ENCODE measurements at places on chromosomes 16 and 17. TPM values are rescaled to one million over a fixed set of nuclear protein-coding genes. Genes with fewer than 3 reads are reported as not detected.

The HAS3 gene
- 0.23 TPM for total RNA-seq

DNA sequence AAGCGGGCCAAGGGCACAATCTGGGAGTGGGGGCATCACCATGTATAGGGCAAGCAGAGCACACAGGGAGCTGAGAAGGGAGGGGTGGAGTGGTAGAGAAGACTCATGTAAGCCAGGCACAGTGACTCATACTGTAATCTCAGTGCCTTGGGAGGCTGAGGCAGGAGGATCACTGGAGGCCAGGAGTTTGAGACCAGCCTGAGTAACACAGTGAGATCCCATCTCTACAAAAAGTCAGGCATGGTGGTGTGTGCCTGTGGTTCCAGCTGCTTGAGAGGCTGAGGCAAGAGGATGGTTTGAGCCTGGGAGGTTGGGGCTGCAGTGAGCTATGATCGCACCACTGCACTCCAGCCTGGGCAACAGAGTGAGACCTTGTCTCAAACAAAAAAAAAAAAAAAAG, 40.8 kb downstream of the ARHGAP27 start:
- no peak for DNase-seq

GRCh38 chr16:10517868-10518267, 62.5 kb downstream of the EMP2 start:
- DNase-seq = no peak

DNA sequence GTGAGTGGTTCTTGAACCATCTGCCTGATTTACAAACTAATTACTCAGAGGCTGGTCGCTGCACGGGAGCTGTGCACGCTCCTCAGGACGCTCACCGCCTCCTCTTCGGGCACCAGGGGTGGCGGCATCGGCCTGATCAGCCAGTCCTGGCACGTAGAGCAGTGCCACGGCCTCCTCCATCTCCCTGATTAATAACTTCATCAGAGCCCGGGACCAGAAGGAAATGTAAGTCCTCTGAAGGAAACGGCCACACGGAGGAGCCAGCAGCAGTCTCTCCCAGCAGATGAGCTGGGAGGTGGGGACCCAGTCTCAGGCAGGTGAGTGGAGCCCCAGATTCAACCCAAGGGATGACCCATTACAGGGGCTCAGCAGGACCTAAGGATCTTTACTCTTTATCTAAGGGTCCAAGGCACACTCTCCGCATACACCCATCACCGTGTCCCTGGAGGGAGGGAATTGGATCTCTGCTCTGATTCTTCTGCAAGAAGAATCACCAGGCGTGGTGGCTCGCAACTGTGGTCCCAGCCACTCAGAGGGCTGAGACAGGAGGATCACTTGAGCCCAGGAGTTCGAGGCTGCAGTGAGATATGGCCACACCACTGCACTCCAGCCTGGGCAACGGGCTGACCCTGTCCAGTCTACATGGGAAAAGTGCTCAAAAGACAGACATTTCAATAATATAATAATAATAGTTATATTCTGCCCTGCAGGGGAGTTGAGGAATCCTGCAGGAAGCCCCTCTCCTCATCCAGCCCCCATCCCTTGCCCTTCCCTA, 366.5 kb downstream of the SEC14L1 start:
- no peak for DNase-seq

DNA sequence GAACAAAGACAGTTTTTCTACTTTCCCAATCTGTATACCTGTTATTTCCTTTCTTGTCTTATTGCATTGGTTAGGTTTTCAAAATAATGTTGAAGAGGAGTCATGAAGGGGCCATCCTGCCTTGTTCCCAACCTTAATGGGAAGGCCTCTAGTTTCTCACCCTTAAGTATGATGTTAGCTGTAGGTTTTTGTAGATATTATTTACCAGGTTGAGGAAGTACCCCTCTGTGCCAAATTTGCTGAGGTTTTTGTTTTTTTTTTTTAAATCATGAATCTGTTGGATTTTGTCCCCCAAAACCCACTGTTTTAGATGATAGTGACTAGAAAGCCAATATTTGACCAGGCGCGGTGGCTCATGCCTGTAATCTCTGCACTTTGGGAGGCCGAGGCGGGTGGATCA, 36.4 kb downstream of the VMP1 start:
- no peak for DNase-seq

DNA sequence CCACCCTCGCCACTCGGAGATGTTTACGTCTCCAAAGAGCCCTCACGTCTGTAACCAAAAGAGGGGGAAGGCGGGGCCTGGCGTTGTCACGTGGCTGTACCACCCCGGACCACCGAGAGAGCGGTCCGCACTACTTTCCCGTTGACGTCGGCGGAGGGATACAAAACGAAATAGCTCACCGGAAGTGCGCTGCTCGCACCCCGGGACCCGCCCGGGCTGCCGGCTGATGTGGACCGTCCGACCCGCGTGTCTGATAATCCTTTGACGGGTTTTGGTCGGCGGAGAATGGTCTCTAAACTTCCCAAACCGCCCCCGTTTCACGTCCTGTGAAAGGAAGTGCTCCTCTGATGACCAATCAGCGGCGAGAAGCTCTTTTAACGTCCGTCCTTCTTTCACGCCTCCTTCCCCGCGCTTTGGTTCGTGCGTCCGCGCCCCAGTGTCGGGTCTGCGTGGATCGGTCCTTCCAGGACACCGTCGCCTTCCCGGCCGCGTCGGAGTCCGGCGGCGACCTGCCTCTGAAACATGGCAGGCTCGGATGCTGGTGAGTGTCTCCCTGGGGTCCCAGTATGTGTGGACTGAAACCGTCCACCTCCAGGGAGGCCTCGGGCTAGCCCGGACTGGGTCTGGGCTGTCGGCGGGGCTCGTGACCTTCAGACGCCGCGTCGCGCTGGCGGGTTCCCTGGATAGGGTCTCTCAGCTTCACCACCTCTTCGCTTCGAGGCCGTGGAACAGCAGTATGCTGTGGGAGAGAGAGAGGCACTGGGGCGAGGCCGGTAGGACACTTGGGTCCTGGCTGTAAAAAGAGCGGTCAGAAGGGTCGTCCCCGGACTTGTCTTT, at the start of gene CEP95:
Gene CEP95, plus strand, starts transcription at position 402 of the 837 bp plus-strand sequence. Its CDS starts 121 bp downstream, at position 523.
- DNase-seq = peak; percentile 97

DNA sequence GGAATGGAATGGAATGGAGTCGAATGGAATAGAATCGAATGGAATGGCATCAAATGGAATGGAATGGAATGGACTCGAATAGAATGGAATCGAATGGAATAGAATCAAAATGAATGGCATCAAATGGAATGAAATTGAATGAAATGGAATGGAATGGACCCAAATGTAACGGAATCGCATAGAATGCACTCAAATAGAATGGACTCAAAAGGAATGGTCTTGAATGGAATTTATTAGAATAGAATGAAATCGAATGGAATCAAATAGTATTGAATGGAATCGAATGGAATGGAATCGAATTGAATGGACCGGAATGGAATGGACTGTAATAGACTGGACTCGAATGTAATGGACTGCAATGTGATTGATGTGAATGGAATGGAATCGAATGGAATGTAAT, 501.4 kb upstream of the WSB1 start:
- DNase-seq = peak; percentile 2

GRCh38 chr16:81237282-81237681, 1.2 kb upstream of the BCO1 start:
- no peak for DNase-seq

GRCh38 chr16:27238591-27238990, 30.0 kb downstream of the NSMCE1 start:
- DNase-seq = no peak

- no peak for DNase-seq
Measured at GRCh38 chr16:88882358-88883030, 16.0 kb upstream of the PABPN1L start.

- no peak for DNase-seq
Measured at GRCh38 chr17:36765436-36766043, 164.2 kb downstream of the MRM1 start.

GRCh38 chr17:46023783-46024388, 24.8 kb downstream of the STH start:
- DNase-seq = no peak
